HT1080 (cell line): ENCODE measurements at places on chromosomes 7 and 10. TPM values are rescaled to one million over a fixed set of nuclear protein-coding genes. Genes with fewer than 3 reads are reported as not detected.

- DNase-seq: no peak
Measured at GRCh38 chr7:118575393-118575948, 351.0 kb downstream of the ANKRD7 start.

- DNase-seq: no peak
Measured at GRCh38 chr7:1264345-1265280, 31.9 kb downstream of the UNCX start.

DNA sequence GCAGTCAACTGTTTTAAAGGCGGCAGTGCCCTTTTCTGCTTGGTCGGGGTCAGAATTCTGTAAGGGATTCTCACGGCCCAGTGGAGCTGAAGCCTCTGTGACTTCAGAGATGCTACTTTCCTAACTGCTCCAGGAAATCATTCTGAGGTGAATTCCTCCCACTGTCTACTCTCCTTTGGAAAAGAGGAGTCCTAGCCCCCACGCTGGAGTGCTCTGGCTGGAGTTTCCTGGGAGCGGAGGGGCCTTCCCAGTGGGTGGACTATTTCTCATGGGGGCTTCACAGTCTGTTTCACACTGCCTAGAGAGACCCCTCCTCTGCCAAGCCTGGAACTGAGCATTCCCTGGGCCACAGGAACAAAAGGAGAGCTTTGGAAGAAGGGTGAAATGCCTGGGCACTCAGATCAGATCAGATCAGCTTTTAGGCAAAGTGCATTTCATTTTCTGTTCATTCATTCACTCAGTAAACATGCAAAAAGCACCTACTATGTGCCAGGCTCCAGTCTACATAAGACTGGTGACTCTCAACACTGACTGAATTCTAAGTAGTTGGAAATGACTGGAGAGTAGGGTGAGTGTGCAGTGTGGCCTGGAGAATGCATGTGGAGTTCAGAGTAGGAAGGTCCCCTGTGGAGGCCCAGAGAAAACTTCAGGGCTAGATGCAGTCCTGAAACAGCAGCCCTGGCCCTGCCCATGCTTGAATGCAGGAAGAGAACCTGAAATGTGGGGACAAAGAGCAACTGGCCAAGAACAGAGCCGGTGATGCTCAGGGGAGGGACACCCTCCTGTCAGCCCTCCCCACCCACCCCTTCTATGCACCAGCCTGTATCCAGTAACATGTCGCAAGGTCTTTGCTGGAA, 12.2 kb downstream of the ZNF488 start:
- DNase-seq: no peak

Gene EGR2
- total RNA-seq: not detected in 2 replicates

Gene ELN
- total RNA-seq: not detected in 2 replicates

Gene C10orf53
- not detected in 2 replicates for total RNA-seq

GRCh38 chr10:35135861-35136260, 9.2 kb downstream of the CREM start:
- peak; percentile 15 for DNase-seq

DNA sequence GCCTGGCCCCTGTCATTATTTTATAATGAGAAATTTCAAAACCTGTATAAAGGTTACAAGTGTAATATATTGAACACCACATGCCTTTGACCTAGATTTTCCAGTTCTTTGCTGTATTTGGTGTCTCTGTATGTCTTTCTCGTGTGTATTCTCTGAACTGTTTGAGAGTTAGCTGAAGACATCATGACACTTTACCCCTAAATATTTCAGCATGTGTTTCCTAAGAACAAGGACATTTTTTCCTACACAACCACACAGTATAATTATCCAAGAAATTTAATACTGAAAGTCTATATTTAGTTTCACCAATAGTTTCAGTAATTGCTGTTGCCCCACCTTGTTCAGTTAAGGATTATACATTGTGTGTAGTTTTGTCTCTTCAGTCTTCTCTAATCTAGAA, 14.8 kb downstream of the ZRANB1 start:
- no peak for DNase-seq

- DNase-seq: no peak
Measured at GRCh38 chr10:128463991-128464760, 338.0 kb upstream of the MKI67 start.

DNA sequence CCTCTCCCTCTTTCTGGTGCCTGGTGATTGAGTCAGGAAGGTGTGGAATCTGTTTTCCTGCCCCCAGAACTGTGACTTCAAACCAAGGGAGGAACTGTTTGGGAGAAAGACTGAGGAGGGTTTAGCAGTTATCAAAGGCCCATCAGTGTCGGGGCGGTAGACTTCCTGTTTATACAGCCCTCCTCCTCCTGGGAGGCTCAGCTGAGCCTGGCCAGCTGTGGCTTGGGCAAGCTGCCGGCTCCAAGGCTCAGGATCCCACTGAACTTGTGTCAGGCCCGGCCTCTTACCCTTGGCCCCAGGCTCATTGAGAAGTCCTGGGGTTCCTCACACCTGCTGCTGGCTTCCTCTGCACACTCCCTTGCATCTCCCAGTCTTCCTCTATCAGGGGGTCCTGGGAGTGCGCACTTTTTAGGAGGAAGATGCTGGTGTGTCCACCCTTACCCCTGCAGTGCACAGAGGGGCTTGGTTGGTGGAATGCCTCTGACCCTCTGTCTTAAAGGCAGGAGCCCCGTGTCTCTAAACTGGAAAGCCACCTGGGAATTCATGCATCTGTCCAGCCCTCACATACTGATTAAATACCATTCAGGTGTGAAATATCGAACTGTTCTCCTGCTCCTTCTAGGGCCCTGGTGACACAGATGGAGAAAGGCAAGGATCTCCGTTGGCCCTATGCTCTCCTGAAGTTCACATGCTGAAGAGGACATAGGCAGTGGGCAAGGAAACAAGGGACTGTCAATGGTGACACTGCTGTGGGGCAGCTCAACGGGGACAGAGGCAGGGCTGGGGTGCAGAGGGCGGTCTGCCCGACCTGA, 32.4 kb downstream of the CXCL12 start:
- no peak for DNase-seq

Gene OR2F2
- total RNA-seq: not detected in 2 replicates

- DNase-seq: no peak
Measured at GRCh38 chr7:27160145-27160545, 3.7 kb upstream of the HOXA7 start.

DNA sequence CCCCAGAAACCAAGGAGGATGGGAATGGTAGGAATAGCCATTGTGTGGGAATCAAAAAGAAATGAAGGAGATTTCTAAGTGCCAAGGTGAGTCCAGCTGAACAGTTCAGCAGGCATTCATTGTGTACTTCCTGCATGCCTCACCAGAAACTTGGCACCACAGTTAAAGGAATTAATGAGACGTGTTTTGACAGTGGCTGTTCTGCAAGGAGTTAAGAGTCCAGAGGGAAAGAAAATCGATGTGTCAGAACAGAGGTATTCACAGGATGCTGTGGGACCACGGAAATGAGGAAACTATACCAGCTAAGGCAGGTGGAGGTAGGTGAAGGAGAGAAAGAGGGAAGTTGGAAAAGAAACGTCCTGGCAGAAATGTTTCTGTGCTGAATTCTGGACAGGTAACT, 78.1 kb downstream of the PRKCQ start:
- DNase-seq: peak; percentile 15

DNA sequence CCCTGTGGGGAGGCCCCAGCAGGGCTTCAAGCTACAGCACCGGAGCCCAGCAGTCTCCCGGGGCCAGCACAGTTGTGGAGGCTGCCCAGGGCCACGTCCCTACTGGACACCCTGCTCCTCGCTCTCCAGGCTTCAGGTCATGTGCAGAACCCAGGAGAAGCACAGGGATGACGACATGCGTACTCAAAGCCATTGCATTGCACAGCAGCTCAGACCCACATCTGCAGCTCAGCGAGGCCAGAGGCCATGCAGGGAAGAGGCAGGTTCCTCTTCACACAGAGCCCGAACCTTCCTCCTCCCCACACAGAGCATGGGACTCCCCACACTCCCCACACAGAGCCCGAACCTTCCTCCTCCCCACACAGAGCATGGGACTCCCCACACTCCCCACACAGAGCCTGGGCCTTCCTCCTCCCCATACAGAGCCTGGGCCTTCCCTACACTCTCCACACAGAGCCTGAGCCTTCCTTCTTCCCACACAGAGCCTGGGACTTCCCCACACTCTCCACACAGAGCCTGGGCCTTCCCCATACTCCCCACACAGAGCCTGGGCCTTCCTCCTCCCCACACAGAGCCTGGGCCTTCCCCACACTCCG, 12.3 kb downstream of the CFAP46 start:
- DNase-seq: no peak

DNA sequence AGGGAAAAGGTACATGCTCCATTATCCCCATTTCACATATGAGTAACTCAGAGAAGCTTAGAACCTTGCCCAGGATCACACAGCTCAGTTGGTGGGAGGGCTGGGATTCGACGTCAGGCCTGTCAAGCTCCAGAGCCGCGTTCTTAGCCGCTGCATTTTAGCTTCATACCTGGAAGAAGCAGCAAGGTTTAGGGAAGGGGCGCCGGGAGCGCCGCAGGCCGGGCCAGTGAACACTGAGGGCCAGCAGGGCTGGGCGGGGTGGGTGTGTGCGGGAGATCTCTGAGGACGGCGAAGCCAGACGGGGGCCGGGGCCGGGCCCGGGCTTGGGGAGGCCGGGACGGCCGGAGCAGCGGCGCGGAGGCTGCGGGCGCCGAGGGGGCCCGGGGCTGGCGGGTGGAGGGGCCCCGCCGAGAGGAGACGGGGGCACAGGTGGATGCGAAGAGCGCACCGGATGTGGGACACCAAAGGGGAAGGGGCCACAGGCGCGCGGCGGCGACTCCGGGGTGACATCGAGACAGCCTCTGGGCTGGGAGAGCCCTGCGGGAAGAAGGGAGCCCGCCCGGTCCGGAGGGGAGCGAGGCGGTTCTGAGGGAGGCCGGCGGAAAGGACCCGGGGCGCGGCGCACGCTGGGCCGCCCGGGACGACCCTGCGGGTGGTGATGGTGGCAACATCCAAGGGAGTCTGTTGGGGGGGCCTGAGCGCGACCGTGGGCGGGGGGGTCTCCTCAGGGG, 498 bp downstream of the NDST2 start:
- DNase-seq: no peak

Gene JAZF1
- 2.8 and 5.4 TPM in 2 replicates for total RNA-seq

GRCh38 chr7:55325371-55325792, 39.8 kb upstream of the LANCL2 start:
- peak; percentile 82 for DNase-seq

- peak; percentile 55 for DNase-seq
Measured at GRCh38 chr7:106813705-106814305, 51.3 kb upstream of the PIK3CG start.

- DNase-seq: peak; percentile 5
Measured at GRCh38 chr7:11650030-11650429, 182.0 kb downstream of the THSD7A start.

DNA sequence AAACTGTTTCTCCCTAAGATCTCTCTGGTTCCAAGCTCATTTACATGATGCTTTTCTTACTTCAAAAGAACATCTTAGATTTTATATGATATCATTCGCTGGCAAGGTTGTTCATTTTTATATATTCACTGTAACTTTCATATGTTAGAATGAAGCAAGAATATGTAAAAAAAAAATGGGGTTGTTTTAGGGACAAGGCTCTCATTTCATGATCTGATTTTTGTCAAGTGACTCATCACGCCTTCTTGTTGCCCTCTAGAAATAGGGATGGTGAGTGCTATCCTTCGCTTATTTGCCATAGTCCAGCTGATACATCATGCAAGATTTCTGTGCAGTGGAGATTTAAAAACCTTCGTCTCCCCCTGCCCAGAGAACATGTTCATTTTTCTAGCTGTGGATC, 14.0 kb upstream of the CELF2 start:
- no peak for DNase-seq

DNA sequence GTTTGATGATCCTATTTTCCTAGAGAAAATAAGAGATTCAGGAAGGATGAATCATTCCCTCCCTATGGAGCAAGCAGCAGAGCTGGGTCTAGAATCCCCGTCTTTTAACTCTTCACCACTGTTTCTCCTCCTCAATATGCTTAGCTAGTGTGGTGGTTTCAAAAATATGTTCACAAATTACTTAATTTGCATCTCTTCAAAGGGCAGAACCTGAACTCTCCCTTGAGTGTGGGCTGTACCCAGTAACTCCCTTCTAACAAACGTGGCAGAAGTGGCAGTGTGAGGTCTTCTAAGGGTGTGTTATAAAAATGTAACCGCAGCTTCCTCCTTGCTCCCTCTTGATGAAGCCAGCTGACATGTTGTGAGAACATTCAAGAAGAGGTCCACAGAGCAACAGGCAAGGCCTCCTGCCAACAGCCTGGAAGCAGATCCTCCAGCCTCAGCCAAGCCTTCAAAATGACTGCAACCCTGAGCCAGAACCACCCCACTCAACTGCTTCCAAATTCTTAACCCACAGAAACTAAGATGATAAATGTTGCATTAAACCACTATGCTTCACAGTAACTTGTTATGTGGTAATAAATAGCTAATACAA, 36.6 kb downstream of the SRPK2 start:
- peak; percentile 92 for DNase-seq

GRCh38 chr10:130215151-130215930, 79.2 kb downstream of the GLRX3 start:
- DNase-seq: no peak

- no peak for DNase-seq
Measured at GRCh38 chr10:109668154-109668665, 255.1 kb downstream of the XPNPEP1 start.

DNA sequence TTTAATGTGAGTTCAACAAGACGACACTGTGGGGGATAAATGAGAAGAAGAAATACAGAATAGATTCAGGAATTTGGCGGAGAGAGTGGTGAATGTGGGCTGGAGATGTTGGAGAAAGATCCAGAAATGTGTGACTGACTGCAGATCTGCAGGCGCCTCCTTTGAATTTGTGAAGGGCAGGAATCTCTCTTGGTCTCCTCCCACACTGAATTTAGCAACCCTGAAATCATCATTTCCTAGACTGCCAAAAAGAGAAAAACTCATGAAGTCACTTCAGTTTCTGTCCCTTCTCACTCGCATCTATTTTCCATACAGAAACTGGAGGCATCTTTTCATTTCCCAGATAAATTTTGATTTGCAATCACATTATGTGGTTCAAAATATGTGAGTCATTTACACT, 128.7 kb downstream of the GNAI1 start:
- no peak for DNase-seq

- peak; percentile 93 for DNase-seq
Measured at GRCh38 chr10:73590881-73591799, at the start of gene USP54. USP54 (minus strand) TSS chr10:73591342; CDS start chr10:73575658, 15,684 bp downstream.

Gene MLXIPL
- total RNA-seq: not detected in 2 replicates

DNA sequence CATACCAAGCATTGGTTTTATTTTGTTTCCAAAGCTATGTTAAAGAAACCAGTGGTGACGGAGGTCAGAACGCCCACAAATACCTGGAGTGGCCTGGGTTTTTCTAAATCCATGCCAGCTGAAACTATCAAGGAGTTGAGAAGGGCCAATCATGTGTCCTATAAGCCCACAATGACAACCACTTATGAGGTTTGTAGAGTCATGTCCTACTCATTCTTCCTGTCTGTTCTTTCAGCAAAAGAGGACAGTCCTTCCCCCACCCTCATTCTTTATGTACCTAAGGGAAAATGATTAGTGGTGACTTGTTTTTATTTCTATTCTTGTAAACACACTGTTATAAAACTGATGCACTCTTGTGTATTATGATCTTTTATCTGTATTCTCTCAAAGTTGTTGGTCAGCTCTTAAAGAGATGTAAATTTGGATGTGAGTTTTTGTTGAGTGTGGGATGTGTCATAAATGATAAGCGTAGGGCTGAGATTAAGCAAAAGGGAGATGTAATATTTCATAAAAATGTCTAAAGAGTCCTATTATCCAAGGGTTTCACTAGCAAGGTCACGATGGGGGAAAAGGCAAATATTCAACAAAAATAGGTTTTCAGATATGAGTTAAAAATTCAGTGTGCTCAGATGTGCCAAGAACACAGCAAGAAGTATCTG, 294.4 kb downstream of the BICC1 start:
- DNase-seq: peak; percentile 72
